ENCODE measurements at places on chromosomes 1 and 21. TPM values are rescaled to one million over a fixed set of nuclear protein-coding genes. Genes with fewer than 3 reads are reported as not detected.

DNA sequence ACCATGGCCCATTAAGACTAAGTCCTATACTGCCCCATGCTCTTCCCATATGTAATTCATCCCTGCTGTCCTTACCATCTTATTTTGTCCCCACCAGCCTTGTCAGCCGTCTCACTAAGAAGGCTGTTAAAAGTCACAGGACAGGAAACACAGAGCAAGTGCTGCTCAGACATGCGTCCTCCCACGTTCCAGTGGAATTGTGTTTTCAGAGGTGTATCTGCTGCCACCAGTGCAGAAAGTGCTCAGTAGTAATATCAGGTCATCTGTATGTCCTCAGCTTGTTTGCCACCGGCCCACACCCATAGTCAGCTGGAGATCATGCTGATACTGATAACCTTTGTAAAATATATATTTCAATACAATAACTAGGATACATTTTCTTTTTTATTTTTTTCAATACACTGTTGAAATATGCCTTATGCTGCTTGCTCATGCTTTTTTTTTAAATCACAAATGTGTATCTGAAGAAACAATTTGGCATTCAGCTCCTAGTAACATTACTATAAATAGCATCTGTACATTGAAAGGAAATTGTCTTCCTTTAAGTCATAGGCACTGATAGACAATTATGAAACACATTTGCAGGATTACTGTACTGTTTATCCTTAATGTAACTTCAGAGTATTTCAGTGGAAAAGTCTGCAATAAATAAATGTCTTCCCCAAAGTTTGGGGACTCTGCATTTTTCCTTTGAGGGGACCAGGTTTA is 156.9 kb downstream of the EDEM3 start:
- no peak for DNase-seq

DNA sequence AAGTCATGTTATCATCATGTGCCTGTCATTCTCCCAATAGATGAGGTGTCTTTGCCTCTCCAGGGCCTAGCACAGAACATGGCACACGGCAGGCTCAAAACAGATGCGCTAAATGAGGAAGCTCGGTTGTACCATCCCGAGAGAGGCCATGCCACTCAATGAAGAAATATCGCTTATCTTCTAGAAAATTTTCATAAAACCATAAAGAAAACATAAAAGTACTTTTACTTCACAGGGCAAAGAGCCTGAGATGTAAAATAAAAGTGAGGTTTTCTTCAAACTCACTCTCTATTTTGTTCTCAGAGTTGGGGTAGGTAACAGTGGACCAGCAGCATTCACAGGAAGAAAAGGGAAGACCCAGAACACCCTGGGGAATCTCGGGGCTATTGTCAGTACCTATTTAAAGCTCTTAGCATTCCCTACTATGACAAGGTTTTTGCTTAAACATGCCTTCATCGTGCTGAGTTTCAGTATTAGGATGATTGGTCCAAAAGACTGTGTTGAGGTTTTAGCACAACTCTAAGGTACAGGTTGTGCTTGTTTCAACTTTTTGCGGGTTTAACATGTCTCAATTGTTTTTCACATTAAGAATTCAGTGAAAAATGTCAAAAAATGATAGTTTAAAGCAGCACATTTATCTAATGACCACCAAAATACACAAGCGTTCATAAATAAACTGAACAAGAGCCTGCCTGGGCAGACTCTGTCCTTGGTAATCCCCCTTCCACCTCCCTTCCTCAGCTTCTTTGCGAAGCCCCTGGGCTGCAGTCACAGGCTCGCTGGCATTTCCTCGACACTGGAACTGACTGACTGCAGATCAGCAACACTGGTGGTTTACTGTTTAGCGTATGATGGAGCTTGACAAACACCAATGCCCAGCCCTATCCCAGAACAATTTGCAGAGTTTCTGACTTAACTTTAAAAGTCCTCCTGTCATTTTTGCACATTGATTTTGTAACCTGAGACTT is 55.6 kb downstream of the COQ8A start:
- DNase-seq = no peak

DNA sequence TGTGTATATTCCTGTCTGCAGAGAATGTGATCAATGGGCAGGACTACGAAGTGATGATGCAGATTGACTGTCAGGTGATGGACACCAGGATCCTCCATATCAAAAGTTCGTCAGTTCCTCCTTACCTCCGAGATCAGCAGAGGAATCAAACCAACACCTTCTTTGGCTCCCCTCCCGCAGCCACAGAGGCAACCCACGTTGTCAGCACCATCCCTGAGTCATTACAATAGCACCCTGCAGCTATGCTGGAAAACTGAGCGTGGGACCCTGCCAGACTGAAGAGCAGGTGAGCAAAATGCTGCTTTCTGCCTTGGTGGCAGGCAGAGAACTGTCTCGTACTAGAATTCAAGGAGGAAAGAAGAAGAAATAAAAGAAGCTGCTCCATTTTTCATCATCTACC is 65.2 kb downstream of the OLFML2B start:
- DNase-seq = no peak

DNA sequence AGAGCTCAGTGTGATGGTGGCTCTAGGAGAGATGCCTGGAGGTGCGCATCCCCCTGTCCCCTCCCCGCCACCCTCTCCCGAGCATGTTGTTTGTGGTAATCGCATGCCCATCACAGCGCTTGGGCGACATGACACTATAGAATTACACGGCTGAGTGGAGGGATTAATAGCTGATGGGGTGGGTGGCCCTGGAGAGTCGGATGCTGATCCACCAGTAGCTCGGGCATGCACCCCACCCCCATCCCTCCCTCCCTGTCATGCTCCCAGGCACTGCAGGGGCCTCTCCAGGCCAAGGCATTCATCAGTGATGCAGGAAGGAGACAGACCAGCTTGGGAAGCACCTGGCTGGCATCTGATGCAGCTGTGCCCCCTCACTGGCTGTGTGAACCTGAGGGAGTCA is 159.0 kb upstream of the IGSF21 start:
- DNase-seq = no peak

DNA sequence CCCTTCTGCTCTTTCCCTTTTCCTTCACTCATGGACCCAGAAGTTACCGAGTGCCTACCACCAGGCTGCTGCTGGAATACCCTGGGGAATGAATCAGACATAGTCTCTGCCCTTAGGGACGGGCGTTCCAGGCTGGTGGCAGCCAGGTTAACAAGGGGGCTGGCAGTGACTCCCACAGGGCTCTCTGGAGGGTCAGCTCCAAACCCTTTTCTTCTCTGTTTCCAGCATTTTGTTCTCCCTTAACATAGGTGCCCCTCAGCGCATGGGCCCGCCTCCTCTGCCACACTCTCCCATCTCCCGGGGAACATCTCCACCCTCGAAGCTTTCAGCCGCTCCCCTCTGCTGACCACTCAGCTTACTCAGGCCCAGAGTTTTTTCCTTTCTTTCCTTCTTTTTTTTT is 62.9 kb upstream of the LRP8 start:
- DNase-seq = no peak

The LCE1A gene
- not detected for total RNA-seq

DNA sequence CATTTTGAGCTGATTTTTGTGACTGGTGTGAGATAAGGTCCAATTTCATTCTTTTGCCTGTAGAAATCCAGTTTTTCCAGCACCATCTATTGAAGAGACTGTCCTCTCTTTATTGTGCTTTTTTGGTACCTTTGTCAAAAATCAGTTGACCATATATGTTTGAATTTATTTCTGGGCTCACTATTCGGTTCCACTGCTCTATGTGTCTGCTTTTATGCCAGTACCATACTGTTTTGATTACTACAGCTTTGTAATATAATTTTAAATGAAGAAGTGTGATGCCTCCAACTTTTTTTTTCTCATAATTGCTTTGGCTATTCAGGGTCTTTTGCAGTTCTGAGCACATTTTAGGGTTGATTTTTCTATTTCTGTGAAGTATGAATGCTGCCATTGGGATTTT is 69.0 kb downstream of the LAMC2 start:
- DNase-seq = no peak

The CRNN gene
- total RNA-seq = 0.05 TPM
